ENCODE measurements at places on chromosomes 3 and 15.

- DNase-seq, result no peak
These were observed 67.8 kb downstream of the AAGAB start for GRCh38 chr15:67186688-67187087.

GRCh38 chr3:53817809-53818208, 28.4 kb downstream of the CHDH start:
- no peak for DNase-seq

GRCh38 chr3:111601810-111602209, 6.7 kb upstream of the ZBED2 start:
- no peak for DNase-seq

GRCh38 chr3:134231131-134231530, 19.5 kb downstream of the RYK start:
- DNase-seq, result no peak

GRCh38 chr3:148998297-148998696, 7.0 kb downstream of the GYG1 start:
- no peak for DNase-seq

GRCh38 chr3:99915906-99916432, 98.3 kb downstream of the CMSS1 start:
- DNase-seq, result no peak

DNA sequence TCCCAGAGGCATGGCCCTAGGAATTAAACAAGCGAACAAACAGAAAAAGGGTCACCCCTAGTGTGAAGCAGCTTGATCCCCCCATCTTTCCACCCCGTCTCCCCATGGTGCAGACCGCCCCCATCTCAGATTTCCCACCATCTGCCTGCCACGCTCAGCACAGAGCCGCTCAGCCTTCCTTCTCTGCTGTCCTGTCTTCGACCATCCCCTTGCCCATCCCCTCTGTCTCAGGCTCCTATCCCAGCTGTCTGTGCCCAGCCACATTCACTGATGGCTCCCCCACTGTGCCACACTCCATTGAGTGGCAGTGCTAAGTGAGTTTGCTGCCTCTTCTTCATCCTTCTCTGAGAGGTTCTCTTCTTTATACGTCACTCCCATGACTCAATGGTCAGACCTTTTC, 11.7 kb upstream of the BTBD1 start:
- DNase-seq, result no peak

DNA sequence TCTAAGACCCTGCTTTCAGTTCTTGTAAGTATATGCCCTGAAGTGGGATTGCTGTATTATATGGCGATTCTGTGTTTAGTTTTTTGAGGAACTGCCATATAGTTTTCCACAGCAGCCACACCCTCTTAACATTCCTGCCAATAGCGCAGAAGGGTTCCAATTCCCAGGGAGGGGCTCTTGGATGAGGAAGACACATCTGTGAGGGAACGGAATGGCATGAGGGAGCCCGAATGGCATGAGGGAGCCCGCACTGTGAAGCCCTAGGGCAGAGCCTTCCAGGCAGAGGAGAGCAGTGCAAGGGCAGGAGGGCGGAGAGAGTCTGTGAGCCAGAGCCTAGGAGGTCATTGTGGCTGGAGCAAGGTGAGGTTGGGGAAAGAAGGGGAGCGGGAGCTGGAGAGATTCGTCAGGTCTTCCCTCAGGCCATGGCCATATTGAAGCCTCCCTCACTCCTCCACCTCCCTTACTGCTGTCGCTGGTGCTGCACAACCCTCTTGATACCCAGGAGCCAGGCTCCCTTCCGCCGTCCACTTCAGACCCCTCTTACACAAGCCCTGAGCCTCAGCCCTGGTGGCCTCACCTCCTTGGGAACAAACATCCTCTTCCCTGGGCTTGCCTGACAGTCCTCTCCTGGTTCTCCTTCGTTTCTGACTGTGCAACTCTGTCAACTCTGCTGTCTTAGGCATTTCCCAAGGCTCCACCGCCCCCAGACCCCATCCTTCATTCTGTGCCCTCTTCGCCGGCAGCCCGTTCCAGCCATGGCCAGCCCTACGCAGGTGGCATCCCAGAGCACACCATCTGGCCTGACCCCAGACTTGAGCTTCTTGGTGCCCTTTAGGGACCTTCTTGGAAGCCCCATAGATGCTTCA, 51.4 kb downstream of the FGD5 start:
- no peak for DNase-seq

- no peak for DNase-seq
These were observed 223.3 kb downstream of the EPHB1 start for GRCh38 chr3:135018149-135018923.
